ENCODE measurements at places on chromosomes 16 and 17.
A peak's percentile ranks its signal among the peaks of the same experiment; 100 is the strongest.

DNA sequence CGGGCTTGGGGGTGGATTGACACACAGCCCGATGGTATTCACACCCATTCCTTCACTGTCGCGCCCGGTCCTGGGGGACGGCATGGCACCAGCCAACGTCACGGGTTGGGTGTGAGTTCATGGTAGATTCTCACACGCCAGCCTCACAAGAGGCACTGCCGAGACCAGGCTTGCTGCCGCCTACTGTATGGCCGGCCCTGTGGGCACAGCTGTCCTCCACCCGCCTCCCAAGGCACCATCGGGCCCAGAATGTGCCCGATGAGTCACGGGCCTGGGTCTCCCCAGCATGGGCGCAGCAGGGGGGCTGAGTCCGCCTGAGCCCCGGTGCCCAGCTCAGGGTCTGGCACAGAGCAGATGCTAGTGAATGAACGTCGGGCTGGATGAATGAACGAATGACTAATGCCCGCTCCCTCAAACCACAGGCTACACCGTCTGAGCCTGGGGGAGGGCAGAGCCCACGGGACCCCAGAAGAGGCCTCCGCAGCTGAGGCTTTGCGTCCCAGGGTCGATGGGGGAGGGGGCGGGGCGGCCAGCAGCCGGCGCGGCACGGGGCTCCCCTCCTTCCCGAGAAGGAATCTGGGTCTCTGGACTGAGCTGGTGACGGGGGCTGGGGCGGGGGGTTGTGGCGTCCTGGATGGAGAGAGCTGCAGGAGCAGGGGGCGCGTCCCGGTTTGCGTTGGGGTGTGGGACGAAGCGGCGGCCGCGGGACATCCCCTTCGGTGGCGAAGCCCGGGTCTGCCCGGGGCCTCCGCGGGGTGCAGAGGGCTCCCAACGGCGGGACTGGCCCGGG is 829 bp downstream of the PITPNM3 start:
- peak; percentile 84 for DNase-seq

GRCh38 chr16:30526137-30526822 is at the start of gene ZNF768:
Gene ZNF768 (minus strand): TSS chr16:30526566. CDS start chr16:30526413, 153 bp downstream.
- peak; percentile 62 for DNase-seq

- DNase-seq = no peak
Measured at GRCh38 chr17:42586514-42587230, 9.1 kb upstream of the PSMC3IP start.

DNA sequence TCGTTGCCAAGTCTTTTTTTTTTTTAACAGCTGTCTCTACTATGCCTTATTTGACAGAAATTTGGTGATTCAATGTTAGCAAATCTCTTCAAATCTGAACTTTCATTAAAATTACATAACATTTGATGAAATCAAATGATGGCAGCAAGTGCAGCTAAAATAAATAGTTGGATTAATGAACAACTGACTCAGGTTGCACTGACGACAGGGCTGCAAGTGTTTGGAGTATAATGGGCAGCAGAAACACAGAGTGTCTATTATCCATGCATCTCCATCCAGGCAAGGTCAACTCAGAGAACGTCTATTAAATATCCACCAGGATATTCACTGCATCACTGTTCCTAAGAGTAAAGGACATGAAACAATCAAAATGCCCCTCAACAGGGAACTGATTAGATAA is 109.8 kb downstream of the SLC39A11 start:
- no peak for DNase-seq

GRCh38 chr17:50764734-50765149 is 2.6 kb downstream of the ANKRD40CL start:
- no peak for DNase-seq

DNA sequence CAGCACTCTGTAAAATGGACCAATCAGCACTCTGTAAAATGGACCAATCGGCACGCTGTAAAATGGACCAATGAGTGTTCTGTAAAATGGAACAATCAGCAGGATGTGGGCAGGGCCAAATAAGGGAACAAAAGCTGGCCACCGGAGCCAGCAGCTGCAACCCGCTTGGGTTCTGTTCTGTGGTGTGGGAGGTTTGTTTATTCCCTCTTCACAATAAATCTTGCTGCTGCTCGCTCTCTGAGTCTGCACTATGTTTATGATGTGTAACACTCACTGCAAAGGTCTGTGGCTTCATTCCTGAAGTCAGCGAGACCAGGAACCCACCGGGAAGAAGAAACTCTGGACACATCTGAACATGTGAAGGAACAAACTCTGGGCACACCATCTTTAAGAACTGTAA is 20.5 kb downstream of the TMEM100 start:
- DNase-seq = no peak

- no peak for DNase-seq
Measured at GRCh38 chr17:40645291-40645690, 2.3 kb downstream of the SMARCE1 start.

DNA sequence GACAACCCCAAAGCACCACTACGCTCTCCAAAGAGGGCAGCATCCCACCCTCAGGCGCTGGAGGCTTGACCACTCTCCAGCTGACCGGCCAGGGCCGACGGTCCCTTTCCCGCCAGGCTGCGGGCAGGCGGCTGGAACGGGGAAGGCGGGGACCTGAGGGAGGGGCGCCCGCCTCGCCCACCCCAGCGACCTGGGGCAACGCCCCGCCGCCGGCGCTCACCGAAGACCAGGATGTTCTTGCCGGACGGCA is 431 bp downstream of the DYNC1LI2 start:
- no peak for DNase-seq

- DNase-seq = no peak
Measured at GRCh38 chr17:73251871-73252270, 9.8 kb downstream of the CPSF4L start.

DNA sequence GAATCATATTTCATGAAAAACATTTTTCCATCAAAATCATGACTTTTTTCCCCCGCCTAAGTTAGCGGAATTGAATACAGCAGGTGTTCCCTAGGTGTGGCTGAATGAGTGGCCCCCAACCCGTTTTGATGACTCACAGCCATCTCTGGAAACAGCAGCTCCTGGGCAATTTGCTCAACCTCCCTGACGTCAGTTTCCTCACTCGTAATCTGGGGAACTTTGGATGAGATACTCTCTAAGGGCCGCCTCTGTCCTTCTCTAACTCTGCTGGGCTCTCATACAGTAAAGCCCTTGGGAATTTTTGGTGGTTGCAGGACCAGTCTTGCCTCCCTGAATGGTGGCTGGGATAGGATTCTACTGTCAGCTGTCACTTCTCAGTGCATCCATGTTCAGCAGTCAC is 11.6 kb upstream of the NTN1 start:
- DNase-seq = no peak

- DNase-seq = no peak
Measured at GRCh38 chr16:30582611-30583340, 2.7 kb downstream of the ZNF785 start.

- DNase-seq = no peak
Measured at GRCh38 chr16:17417740-17418139, 53.0 kb downstream of the XYLT1 start.

- no peak for DNase-seq
Measured at GRCh38 chr17:74005790-74006189, 197.7 kb upstream of the RPL38 start.

DNA sequence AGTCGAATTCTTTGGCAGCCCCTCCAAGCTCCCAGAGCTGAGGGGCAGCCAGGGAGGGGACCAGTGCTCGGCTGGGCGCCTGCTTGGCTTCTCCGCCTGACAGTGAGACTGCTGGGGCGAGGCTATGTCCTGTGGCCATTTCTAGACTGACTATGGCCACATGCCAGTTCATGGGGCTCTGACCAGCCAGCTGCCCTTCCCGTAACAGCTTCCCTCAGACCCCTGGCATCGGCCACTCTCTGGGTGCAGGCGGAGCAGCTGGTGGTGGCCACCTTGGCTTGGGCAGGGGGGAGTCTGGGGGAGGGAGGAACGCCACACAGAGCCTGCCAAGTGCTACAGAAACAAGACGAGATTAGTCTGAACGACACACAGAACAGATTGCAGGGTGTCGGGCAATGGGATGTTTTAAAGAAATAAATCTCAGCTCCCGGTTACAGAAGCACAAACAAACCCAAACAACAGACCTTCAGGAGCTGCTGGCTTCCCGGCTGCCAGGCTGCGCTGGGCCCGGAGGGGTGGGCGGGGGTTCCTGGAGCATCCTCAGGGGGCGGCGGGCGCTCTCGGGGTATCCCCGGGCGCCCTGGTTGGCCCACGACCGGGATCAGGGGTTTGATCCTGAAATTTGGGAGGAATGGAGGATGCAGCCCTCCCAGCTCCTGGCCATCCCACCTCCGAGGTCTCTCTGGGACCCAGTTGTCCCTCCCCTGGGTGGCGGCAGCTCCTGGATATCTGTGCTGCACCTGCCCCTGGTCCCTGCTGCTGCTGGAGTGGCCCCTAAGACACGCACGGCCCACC is 34.5 kb downstream of the TBC1D16 start:
- no peak for DNase-seq
